ENCODE measurements at places on chromosomes 2 and 18.

GRCh38 chr2:189661957-189662321 lies 680 bp downstream of the ASNSD1 start:
- no peak for DNase-seq

GRCh38 chr2:149761611-149762010 lies 174.0 kb upstream of the MMADHC start:
- DNase-seq, result no peak

GRCh38 chr2:232873909-232874641 lies 4.0 kb downstream of the SNORC start:
- no peak for DNase-seq

GRCh38 chr2:186980787-186981550 lies 132.0 kb upstream of the ZSWIM2 start:
- DNase-seq, result no peak

DNA sequence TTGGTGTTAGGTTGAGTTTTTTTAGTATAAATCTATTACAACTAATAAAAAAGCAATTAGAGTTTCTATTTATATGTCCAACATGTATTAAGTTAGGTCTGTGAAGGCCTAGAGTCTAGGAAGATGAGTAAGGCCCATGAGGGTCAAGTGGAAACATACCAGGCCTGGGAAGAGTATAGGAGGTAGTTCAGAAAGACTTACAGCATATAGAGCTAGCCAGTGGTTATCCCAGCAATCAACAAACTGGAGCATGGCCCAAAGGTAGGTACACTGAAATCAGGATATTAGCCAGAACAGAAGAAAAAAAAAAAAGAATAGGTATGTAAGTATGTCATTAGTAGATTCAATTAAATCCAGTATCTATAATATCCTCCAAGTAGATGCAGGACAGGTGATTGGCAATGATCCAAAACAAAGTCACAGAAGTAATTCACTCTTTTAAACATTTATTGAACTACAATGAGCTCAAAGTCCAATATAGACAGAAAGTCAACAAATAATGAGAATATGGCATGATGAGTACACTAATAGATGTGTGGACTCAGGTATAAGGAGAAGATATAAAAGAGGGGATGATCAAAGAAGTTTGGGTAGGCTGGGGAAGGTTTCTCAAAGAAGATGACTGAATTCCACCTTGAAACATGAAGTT lies 70.3 kb downstream of the IKZF2 start:
- no peak for DNase-seq

DNA sequence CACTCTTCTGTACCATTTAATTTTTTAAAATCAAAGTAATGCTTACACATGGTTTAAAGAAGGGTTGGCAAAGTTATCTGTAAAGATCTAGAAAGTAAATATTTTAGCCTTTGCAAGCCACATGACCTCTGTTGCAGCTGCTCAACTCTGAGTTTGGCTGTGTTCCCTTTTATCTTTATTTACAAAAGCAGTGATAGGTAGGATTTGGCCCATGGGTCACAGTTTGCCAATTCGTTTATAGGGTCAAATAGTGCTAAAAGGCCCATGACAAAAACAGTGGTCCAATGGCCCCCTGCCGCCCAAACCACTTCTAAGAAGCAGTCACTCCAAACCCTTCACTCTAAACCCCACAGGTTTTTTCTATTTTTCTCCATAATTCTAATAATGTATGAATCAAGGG lies 124.8 kb downstream of the PARD3B start:
- no peak for DNase-seq

DNA sequence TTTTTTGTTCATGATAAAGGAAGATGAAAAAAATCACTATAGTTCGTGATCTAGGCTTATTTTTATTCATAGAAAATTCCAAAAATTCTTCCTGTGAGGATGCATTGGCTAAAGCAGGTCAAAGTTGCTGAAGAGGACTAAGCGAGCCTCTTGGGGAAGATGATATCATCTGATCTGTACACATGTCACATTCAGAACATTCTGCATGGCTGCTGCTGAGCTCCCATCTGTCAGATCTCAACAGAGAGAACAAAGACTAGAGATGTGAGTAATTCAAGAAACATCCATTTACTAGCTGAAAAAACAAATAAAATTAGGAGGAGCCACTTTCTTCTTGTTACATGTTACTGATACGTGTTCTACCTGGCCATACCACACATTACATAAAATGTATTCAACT lies 518.6 kb upstream of the FSIP2 start:
- no peak for DNase-seq

All from D721Med (cell line).